HepG2 (cell line): ENCODE measurements at places on chromosomes 6 and 20. TPM values are rescaled to one million over a fixed set of nuclear protein-coding genes. Genes with fewer than 3 reads are reported as not detected.
A peak's percentile ranks its signal among the peaks of the same experiment; 100 is the strongest.

DNA sequence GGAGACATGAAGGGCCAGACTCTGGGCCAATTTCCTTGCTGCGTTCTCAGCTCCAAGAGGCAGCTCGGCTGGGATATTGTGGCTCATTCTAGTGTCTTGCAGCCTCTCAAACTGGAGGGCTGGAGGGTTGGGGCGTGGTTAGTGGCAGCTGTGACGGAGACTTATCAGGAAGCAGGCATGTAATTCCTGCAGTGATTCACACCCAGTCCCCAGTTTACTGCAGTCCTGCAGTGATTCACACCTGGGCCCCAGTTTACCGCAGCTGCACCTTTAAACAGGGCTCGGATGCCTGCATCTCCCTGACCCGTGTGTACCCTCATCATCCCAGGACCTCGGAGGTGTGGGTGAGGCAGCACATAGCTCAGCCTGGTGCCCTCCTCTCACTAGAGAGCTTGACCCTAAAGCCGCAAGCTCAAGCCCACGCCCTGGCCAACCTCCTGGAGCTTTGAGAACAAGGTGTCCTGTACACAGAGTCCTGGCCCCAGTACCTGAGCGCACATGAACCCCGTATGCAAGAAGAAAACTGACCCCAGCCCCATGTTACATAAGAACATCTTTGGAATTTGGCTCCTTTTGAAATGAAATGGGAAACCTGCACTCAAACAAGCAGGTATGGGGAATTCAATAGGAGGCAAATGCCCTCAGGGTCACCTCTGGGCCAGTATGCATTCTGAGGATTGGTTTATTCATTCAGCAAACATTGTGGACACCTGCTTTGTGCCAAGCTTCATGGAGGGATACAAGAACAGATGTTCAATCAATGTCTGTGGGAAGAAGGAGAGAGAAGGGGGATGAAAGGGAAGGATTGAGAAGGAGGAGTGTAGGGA lies 55.3 kb upstream of the FAM83D start:
- H3K27me3 ChIP-seq, result peaks cover 7% of the 10 kb centered on the region; the same call in 1 of the 2 replicates
- no peak for DNase-seq
- no peak overlapping the region for H3K27ac ChIP-seq
- H3K4me3 ChIP-seq, result no peak overlapping the region

DNA sequence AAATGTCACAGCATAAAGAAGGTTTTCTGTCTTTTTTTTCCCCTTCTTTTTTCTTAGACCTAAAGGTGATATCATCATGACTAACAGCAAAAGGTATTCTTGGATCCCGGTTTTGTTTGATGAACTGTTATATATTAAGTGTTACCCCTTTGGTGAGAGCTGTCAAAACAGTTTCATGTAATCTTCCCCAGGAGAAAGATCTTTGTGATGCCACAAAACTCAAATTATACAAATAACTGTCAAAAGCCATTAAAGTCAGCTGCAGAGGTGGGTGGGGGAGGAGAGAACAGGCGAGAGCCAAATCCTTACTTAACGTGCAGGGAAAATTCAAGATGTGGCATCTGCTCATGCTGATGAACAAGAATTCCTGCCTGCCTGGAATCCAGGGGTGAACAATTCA lies 258.2 kb downstream of the BMP7 start:
- no peaks in the 10 kb centered on the region for H3K36me3 ChIP-seq
- H3K27ac ChIP-seq, result no peak overlapping the region
- no peaks in the 10 kb centered on the region for H3K4me1 ChIP-seq
- no peak for DNase-seq

DNA sequence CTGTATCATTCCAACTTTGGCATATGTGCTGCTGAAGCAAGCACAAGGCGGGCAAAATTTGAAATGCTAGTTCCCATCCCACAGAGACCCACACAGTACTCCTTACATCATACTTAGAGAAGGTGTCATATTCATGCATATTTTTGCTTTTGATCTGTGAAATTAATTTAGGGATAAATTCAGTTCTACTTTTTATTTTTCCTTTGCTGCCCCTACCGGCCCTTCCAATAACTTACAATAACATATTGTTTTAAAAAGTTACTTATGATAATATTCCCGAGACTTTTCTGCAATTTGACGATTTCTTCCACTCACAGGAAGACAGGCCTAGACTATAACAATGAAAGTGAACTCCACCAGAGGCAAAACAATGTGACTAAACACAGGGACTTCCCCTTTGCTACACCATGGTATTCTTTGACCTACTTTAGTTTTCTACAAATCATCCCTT lies 35.0 kb downstream of the SESN1 start:
- no peak overlapping the region for H3K4me3 ChIP-seq
- H3K27ac ChIP-seq, result no peak overlapping the region
- no peaks in the 10 kb centered on the region for H3K27me3 ChIP-seq

GRCh38 chr6:111918825-111919224 lies 45.6 kb upstream of the FYN start:
- H3K36me3 ChIP-seq, result no peaks in the 10 kb centered on the region
- no peak overlapping the region for H3K4me3 ChIP-seq
- no peaks in the 10 kb centered on the region for H3K4me1 ChIP-seq
- no peak for DNase-seq
- H3K27ac ChIP-seq, result no peak overlapping the region

DNA sequence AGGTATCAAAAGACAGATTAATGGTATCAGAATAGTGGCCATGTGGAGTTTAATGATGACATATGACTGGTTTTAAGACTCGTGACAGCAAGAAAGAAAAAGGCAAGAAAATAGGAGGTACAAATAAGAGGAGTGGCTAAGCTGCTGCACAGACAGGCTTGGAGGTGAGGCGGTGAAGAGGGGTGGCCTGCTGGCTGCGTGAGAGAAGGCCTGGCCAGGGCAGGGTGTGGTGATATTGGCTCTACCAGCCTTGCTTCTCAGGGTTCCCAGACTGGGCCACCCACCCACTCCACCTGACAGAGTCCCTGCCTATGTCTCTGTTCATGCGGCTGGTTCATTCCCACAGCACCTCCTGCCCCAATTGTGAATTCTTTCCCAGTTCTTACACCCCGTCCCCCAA lies 106.7 kb downstream of the FOXC1 start:
- no peak overlapping the region for H3K27ac ChIP-seq
- no peak overlapping the region for H3K4me3 ChIP-seq
- peaks cover 62% of the 10 kb centered on the region for H3K36me3 ChIP-seq
- no peaks in the 10 kb centered on the region for H3K27me3 ChIP-seq
- DNase-seq, result no peak
- H3K4me1 ChIP-seq, result no peaks in the 10 kb centered on the region

- peak; percentile 54 for DNase-seq
- no peaks in the 10 kb centered on the region for H3K36me3 ChIP-seq
- no peaks in the 10 kb centered on the region for H3K4me1 ChIP-seq
- H3K27ac ChIP-seq, result no peak overlapping the region
- no peak overlapping the region for H3K4me3 ChIP-seq
- no peaks in the 10 kb centered on the region for H3K27me3 ChIP-seq
Observed at GRCh38 chr6:97440590-97441176, 157.7 kb upstream of the MMS22L start.

GRCh38 chr6:118644007-118644406 lies 7.4 kb downstream of the CEP85L start:
- no peaks in the 10 kb centered on the region for H3K27me3 ChIP-seq
- peaks cover 4% of the 10 kb centered on the region; the same call in 1 of the 2 replicates for H3K4me1 ChIP-seq

GRCh38 chr20:36197271-36197670 lies 39.0 kb upstream of the AAR2 start:
- H3K36me3 ChIP-seq, result peaks cover 30% of the 10 kb centered on the region
- no peaks in the 10 kb centered on the region for H3K4me1 ChIP-seq
- H3K27ac ChIP-seq, result no peak overlapping the region
- H3K27me3 ChIP-seq, result no peaks in the 10 kb centered on the region

DNA sequence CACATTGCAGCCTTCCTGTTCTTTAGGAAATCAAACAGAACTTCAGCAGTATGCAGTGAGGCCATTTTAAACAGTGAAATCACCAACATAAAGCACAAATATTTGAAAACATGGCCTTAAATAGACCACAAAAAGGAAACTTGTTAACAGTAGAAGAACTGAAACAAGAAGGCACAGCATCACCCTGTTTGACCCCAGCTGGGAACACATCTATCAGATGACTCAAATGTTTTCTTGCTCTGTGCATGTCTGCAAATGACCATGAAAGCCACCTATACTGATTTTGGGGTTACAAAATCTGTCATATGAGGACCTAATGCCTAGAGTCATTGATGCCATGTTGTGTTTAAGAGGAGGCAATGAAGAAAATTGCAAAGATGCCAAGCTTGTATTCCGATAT lies 123.8 kb upstream of the ADGRF1 start:
- no peak overlapping the region for H3K4me3 ChIP-seq
- no peaks in the 10 kb centered on the region for H3K27me3 ChIP-seq
- no peak overlapping the region for H3K27ac ChIP-seq
- no peak for DNase-seq
- no peaks in the 10 kb centered on the region for H3K36me3 ChIP-seq

GRCh38 chr20:49768204-49769047 lies 44.2 kb upstream of the SLC9A8 start:
- H3K36me3 ChIP-seq, result no peaks in the 10 kb centered on the region
- no peaks in the 10 kb centered on the region for H3K27me3 ChIP-seq
- H3K4me3 ChIP-seq, result no peak overlapping the region
- peaks cover 84% of the 10 kb centered on the region for H3K4me1 ChIP-seq
- DNase-seq, result peak; percentile 100

DNA sequence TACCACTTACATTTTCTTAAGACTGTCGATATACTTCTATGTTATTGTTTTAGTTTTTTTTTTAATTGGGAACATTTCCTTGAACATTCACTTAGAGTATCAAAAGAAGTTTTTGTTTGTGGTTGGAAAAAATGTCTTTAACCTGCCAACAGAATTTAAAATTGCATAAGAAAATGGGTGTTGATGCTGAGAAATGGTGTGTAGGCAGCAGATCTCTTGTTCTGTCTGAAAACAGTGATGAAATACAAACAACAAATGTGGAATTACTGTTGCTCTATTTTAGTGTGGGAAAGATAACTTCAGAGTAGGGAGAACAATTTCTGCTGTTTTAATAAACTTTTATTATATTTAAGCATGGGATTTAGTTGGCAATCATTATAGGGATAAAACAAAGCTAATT lies 293.5 kb downstream of the CDKAL1 start:
- H3K27me3 ChIP-seq, result no peaks in the 10 kb centered on the region
- H3K4me3 ChIP-seq, result no peak overlapping the region
- DNase-seq, result no peak
- no peak overlapping the region for H3K27ac ChIP-seq
- no peaks in the 10 kb centered on the region for H3K36me3 ChIP-seq
- no peaks in the 10 kb centered on the region for H3K4me1 ChIP-seq

DNA sequence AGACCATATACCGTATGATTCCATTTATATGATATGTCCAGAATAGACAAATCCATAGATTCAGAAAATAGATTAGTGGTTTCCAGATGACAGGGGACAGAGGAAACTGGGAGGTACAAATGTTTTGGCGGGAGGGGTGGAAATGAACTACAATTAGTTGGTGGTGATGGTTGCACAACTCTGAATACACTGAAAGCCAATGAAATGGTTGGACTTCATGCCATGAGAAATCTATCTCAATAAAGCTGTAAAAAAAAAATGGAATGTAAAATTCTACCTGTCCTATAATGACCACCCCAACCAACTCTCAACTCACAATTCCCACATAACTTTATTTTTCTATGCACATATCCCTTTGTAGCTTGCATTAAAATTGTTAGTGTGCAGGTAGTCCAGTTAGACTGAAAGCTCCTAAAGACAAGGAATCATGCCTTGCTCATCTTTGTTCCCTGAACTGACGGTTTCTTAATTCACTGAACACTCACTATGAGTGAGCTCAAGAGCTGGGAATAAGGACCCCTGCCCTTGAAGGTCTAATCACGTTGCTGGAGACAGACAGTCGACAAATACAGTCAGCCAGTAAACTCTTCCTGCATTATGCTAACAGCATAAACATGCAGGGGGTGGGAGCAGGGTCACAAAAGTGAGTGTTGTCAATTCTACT lies 1.4 kb downstream of the DCDC2 start:
- no peaks in the 10 kb centered on the region for H3K27me3 ChIP-seq
- H3K27ac ChIP-seq, result peak overlapping the region; percentile 69
- peaks cover 46% of the 10 kb centered on the region for H3K4me1 ChIP-seq
- peak overlapping the region; percentile 69 for H3K4me3 ChIP-seq

DNA sequence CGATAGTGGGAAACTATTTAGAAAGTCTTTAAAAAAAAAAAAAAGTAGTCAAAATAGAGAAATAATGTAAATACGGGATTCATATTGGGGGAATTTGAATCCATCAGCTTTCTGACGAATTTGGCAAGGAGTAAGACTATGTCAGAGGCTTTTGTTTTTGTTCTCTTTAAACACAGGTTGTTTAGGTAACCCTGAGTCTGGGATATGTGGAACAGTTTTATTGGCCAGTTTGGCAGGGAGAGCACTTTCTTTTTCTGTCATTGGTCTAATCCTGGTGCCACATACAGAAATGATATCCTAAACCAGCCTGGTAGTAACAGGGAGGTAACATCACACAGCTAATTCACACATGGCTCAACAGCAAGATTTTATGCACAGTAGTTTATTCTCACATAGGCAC lies 27.7 kb downstream of the HAO1 start:
- H3K27ac ChIP-seq, result no peak overlapping the region
- no peaks in the 10 kb centered on the region for H3K27me3 ChIP-seq
- no peaks in the 10 kb centered on the region for H3K4me1 ChIP-seq
- no peak for DNase-seq
- no peaks in the 10 kb centered on the region for H3K36me3 ChIP-seq

- no peak overlapping the region for H3K27ac ChIP-seq
- peaks cover 46% of the 10 kb centered on the region for H3K4me1 ChIP-seq
- no peaks in the 10 kb centered on the region for H3K36me3 ChIP-seq
- no peaks in the 10 kb centered on the region; the same call in 1 of the 2 replicates for H3K27me3 ChIP-seq
- no peak for DNase-seq
Observed at GRCh38 chr20:48124181-48124782, 339.0 kb upstream of the SULF2 start.

DNA sequence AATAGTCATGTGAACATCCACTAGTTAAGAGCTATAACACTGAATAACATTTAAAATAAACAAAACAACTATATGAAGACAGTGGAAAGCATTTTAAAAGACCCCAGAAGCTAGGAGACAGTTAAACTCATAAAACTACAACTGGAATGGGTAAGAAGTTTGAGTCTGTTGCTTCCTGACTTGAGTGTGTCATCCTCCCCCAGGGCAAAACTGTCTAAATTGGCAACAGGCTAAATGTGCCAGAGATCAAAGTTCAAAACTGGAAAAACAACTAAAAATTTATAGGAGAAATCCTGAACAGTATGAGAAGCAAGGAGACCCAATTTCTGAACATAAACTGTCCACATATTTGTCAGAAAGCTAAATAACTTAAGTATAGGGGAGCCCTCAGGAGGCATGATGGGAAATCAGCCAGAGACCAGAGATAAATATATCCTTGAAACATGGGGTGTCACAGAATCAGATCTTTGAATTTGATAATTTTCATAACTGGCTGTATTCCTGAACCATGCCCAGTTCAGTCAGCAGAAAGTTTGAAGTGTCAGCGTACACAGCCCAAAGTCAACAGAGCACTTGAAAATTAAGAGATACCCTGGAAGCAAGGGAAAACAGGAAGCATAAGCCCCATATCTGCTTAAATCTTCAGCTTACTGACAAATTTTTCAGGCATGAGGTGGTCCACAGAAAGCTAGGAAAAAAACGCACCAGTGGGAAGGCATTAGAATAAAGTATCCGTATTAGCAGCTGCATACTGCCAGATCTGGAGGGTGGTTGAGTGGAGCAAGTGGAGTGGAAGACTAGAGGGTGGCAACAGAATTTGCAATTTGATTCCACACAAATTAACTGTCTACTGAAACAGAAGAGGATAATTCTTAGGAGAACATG lies 516.1 kb upstream of the MAN1A1 start:
- H3K36me3 ChIP-seq, result no peaks in the 10 kb centered on the region
- H3K4me1 ChIP-seq, result no peaks in the 10 kb centered on the region
- no peak overlapping the region for H3K27ac ChIP-seq
- no peak for DNase-seq
- H3K27me3 ChIP-seq, result no peaks in the 10 kb centered on the region

SNX21 gene
- total RNA-seq, result 9.3 and 12.8 TPM in 2 replicates

VNN1 gene
- 0.41 and 0.62 TPM in 2 replicates for total RNA-seq

EMILIN3 gene
- total RNA-seq, result 0.14 and 0.29 TPM in 2 replicates

PRPH2 gene
- total RNA-seq, result 0.04 and 0.06 TPM in 2 replicates

OPRM1 gene
- not detected in 2 replicates for total RNA-seq

SLC17A3 gene
- 0.09 TPM in 1 of 2 replicates, not detected in the other for total RNA-seq
